ENCODE measurements at places on chromosomes 4 and X.

DNA sequence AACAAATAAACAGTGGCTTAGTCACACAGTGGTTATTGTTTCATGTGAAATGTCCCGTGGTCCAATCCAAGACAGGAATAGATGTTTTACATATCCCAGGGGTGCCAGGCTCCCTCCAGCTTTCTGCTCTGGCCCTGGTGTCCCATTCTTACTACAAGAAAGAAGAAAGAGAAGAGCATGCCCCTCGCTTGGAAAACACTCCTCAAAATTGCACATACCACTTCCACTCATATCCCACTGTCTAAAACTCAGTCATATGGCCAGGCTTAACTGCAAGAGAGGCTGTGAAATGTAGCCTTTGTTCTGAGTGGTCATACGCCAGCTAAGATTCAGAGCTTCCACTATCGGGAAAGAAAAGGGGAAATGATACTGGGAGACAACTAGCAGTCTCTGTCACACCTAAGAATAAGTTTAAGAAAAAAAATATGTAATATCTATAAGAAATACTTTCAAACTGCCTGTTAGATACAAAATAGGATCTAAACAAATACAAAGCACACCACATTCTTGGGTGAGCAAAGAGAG is 306.8 kb upstream of the FAM241A start:
- no peak for DNase-seq

DNA sequence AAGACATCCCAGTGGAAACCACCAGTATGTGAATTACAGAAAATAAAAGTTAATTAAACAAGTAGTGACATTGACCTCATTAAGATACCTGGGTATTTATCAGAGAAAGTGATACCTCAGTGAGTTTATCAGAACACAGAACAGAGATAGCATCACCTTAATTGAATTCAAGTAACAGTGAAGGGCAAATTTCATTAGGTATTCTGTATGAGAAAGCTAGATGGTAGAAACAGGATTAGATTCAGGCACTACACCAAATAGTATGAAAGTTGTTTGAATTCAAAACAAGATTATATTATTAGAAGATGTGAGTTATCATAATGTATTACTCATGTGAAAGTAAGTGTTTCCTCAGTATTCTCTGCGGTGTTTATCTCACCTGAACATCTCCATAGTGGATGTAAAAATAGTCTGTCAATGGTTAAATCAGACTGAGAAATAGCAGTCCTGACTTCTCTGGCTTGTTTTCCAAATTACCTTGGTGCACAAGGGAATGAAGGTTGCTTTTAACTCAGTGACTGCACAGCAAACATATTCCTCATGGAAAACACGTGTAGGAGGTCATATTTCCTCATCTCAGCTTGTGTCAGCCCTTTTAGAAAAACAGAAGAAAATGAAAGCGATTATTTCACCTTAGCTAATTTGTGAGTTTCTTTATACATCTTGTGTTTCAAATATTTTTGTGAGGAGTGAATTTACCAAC is 79.9 kb upstream of the PCDH18 start:
- DNase-seq = no peak

GRCh38 chrX:38678821-38679220 is 117.5 kb downstream of the TSPAN7 start:
- DNase-seq = no peak

DNA sequence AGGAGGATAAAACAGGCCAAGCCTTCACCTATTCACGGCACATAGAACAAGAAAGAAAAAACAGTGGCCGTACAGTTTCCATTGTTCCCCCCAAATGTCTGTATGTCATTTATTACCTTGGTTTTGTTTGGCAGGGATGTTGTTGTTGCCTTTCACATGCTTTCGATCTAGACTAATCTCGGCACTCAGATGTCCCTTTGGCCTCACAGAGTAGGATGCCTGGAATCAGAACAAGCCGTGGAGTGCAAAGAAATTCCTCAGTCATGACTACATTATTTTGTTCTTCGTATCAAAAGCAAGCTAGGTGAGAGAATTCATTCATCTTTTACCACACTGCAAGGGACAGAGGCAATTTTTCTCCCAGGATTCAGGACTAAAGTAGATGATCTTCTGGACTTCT is 106.9 kb downstream of the SMIM20 start:
- no peak for DNase-seq

DNA sequence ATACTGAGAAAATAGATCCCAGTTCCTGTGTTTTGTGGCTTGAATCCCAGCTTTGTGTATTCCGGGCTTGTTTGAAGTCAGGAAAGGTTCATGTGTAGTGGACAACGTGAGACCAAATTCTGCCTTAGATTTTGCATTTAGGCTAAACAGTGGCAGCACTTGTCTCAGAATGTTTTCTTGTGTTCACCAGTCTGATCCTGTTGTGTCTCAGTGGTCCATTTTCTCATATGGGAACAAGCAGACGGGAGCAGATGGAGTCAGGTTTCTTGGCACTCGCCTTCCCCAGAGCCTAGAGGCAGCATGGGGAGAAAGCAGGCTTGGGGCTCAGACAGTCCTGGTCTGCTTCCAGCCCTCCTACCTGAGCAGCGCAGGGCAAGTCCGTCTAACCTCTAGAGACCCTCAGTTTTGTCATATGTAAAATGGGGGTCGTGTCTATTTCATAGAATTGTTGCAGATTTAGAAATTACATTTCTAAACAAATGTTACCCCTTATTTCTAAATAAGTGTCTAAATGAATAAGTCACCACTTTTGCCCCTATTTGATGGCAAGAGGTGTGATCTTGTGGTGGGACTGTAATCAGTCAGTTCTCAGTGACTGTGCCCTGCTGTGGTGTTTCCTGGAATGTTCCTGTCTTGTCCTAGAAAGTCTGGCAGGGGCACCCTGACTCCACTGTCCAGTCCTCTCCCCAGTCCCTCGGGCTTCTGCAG is 28.3 kb upstream of the MSANTD1 start:
- no peak for DNase-seq

- DNase-seq = no peak
These were observed 4.8 kb upstream of the IGFBP7 start for GRCh38 chr4:57114973-57115372.

DNA sequence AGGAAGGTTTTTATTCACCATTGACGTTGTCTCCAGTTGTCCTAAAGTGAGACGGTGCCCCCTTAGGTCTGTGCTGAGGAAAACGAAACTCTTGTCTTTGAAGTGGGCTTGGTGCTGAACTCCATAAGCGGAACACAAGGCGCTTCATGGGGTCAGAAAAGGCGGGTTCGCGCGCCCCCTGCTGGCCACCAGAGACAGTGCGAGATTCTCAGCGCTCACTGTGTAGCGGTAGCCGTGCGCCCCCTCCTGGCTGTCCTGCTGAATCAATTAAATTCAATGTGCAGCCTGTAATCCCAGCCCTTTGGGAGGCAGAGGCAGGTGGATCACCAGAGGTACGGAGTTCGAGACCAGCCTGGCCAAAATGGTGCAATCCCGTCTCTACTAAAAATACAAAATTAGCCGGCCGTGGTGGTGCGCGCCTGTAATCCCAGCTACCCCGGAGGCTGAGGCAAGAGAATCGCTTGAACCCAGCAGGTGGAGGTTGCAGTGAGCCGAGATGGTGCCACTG is 64.1 kb downstream of the RLIM start:
- peak; percentile 76 for DNase-seq

DNA sequence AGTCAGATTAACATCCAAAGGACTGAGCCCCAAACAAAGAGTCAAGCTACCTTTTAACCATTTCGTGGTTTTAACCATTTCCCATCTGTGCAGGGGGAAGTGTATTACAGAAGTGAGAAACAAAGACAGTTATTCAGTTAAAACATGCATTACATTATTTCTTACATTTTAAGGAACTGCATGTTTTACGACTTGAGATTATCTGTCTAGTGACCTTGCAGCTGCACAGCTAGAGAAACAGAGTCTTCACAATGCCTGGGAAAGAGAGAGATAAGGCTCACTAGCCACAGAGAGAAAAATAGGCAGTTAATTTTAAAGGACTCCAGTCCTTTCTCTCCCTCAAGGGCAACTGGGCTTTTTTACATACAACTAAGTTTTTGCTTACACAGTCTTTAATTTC is 48.7 kb upstream of the KLHL4 start:
- no peak for DNase-seq

DNA sequence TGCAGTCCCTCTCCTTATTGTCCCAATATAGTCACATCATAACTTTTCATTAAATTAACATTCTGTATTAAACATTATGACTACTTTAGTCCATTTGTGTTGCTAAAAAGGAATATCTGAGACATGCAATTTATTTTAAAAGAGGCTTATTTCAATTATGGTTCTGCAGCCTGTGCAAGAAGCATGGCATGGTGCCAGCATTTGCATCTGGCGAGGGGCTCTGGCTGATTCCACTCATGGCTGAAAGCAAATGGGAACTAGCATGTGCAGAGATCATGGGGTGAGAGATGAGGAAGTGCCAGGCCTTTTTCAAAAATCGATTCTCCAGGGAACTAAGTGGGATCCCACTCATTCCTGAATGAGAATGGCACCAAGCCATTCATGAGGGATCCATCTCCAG is 476.3 kb upstream of the RPS6KA3 start:
- no peak for DNase-seq

GRCh38 chrX:29547877-29548276 is 667.5 kb upstream of the MAGEB2 start:
- DNase-seq = no peak

DNA sequence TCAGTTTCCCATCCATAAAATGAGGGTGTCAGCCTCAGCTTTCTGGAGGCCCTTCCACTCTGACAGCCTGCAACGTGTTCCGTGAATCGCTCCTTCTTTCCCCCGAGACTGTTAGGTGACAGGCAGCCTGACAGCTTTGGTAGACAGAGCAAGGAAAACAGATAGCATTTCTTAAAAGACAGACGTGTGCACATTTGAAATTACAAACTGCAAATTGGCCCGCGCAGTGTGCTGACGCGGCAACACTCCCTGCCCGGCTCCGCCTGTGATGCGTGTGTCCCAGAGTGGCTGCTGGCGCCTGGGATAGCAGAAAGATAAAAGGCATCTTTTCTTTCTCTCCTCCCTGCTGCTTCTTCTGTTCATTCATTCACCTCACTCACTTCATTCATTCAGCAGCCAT is 245.3 kb downstream of the AFAP1 start:
- no peak for DNase-seq

DNA sequence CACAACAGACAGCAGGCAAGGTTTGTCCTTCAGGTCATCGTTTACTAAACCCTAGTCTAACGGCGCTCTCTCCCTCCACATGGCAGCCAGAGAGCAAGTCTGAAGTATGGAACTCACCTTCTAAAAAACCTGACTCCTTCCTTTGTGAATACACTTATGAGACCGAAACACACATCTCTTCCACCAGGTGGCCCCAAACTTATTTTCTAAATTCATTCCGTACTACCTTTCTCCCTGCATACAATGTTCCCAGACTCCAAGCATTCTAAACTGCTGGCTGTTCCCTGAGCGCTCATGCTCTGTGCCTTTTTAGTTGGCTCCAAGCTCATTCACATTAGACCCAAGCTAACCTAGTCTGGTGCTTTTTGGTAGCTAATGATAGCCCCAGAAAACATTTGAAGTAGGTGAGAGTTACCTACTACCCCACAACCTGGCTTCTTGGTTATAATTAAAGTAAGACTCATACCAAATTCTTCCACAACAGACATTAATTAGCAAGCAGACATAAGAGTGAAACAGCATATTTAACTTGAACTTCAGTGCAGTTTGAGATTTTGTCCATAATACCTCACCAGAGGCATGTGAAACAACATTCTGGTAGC is 67.6 kb upstream of the DCLK2 start:
- no peak for DNase-seq

- no peak for DNase-seq
These were observed 26.8 kb upstream of the HMX1 start for GRCh38 chr4:8898419-8898818.

DNA sequence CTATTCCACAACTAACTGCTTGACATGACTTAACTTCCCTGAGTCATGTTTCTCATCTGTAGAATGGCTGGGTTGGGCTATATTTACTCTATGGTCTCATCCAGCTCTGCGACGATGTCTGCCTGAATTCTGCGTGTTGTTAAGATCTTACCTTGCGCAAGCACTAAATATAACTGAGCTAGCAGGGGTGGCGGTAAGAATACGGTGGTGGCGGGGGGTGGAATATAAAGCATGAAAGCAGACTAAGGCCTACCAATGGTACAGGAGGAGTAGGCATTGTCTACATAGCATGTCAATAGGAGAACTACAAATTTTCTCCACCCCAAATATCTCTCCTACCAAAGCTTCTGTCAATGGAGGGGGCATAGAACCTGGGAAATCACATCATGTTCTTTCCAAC is 45.7 kb upstream of the DCLK2 start:
- DNase-seq = no peak

- no peak for DNase-seq
These were observed 1.9 kb downstream of the PHOX2B start for GRCh38 chr4:41746440-41747229.

DNA sequence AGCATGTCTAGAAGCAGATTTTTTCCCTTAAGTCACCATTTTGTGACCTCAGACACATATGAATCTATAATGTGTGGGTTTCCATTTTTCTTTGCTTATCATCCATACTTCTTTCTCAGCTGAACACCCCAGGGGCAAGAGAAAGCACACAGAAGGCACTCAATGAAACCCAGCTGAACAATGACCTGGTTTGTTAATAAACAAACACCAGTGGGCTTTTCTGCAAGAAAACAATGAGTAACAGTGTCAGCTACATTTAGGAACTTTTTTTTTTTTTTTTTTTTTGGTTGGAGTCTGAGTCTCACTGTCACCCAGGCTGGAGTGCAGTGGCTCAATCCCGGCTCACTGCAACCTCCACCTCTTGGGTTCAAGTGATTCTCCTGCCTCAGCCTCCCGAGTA is 40.7 kb upstream of the KLF3 start:
- DNase-seq = no peak

DNA sequence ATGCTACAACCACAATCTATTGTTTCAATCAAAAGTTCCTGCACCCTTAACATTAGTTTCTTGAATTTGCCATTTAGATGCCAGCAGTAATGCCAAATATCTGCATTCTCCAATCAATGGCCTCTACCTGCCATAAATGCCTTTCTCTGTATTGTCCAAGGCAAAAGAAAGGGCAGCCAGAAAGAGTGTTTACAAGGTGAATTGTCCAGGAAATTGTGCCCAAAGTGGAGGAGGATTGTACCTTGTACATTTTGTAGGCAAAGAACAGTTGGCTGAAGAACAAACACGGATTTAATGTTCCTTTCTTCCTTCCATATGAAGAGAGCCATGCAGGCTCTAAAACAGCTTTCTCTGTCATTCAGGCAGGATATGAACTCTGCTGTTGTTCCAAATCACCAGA is 181.5 kb downstream of the GUCY2F start:
- DNase-seq = no peak

- no peak for DNase-seq
These were observed 72.6 kb downstream of the UCHL1 start for GRCh38 chr4:41329361-41329760.

DNA sequence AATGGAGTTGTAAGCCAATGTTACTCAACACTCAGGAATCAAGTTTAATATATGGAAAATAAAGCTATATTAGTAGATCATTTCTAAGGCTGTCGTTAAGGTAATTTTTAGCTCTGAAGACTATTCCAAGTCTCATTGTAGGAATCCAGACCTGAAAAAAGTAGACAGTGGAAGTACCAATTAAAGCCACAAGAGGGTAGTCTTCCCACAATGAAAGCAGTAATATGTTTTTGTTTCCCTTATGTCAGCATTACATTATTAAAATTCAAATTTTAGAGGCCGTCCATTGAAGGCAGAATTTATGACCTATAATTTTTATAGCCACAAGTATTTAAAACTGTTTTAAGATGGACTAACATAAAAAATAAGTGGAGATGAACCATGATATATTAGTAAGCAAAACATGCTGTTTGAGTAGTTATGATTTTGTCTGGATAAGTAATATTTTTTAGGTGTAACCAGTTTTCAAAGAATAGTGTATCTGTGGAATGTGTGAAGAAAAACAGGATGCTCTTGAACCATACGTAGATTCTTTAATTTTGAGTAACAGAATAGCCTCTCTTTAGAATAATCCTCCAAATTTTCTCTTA is 372.6 kb upstream of the TECRL start:
- no peak for DNase-seq

Measured in stimulated activated CD8-positive, alpha-beta memory T cell treated with anti-CD3 and anti-CD28 coated beads, Interleukin-4, amount 100 ng/mL, for 4 hours (primary cell).